Activated naive CD8-positive, alpha-beta T cell treated with anti-CD3 and anti-CD28 coated beads for 36 hours (primary cell): ENCODE measurements at places on chromosomes 2 and 18.

DNA sequence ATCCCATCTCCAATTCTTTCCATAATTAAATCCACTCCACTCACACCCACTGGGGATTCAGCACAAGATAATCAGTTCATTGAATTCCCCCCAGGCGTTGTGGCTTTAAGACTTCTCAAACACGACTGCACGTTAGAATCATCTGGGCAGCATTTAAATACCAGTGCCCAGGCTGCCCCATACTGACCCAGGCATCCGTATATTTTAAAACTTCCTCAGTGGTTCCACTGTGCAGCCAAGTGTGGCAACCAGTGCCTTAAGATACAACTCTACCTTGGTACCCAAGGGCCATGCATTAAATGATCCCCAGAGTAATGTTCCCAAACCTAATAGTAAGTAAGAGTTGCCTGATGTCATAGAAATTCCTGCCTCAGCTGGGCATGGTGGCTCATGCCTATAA, 54.3 kb upstream of the BZW1 start:
- H3K27ac ChIP-seq, result no peak overlapping the region
- DNase-seq, result no peak
- no peaks in the 10 kb centered on the region for H3K36me3 ChIP-seq
- no peak overlapping the region for H3K4me3 ChIP-seq

GRCh38 chr2:12168354-12168753, 421.9 kb downstream of the LPIN1 start:
- DNase-seq, result no peak
- peaks cover 20% of the 10 kb centered on the region for H3K4me1 ChIP-seq
- no peak overlapping the region for H3K4me3 ChIP-seq
- H3K36me3 ChIP-seq, result no peaks in the 10 kb centered on the region
- H3K27me3 ChIP-seq, result no peaks in the 10 kb centered on the region

- H3K4me3 ChIP-seq, result peak overlapping the region; percentile 94
- peak; percentile 37 for DNase-seq
- peak overlapping the region; percentile 61 for H3K27ac ChIP-seq
These were observed 1.6 kb downstream of the SMAD7 start for GRCh38 chr18:48949050-48949605.

- H3K27ac ChIP-seq, result no peak overlapping the region
- no peaks in the 10 kb centered on the region for H3K27me3 ChIP-seq
- H3K36me3 ChIP-seq, result peaks cover 27% of the 10 kb centered on the region
- peaks cover 54% of the 10 kb centered on the region for H3K4me1 ChIP-seq
- DNase-seq, result no peak
These were observed 60.9 kb upstream of the MGAT5 start for GRCh38 chr2:134193006-134193405.

GRCh38 chr2:46689993-46690392, 210.6 kb downstream of the TMEM247 start:
- H3K36me3 ChIP-seq, result no peaks in the 10 kb centered on the region
- H3K4me3 ChIP-seq, result no peak overlapping the region
- no peaks in the 10 kb centered on the region for H3K4me1 ChIP-seq
- peaks cover 9% of the 10 kb centered on the region for H3K27me3 ChIP-seq
- no peak overlapping the region for H3K27ac ChIP-seq

GRCh38 chr2:42575458-42576064, 7.1 kb downstream of the MTA3 start:
- DNase-seq, result no peak
- no peaks in the 10 kb centered on the region for H3K27me3 ChIP-seq
- H3K4me3 ChIP-seq, result peak overlapping the region; percentile 14
- H3K36me3 ChIP-seq, result peaks cover 38% of the 10 kb centered on the region
- H3K4me1 ChIP-seq, result peaks cover 28% of the 10 kb centered on the region
- peak overlapping the region; percentile 79 for H3K27ac ChIP-seq

DNA sequence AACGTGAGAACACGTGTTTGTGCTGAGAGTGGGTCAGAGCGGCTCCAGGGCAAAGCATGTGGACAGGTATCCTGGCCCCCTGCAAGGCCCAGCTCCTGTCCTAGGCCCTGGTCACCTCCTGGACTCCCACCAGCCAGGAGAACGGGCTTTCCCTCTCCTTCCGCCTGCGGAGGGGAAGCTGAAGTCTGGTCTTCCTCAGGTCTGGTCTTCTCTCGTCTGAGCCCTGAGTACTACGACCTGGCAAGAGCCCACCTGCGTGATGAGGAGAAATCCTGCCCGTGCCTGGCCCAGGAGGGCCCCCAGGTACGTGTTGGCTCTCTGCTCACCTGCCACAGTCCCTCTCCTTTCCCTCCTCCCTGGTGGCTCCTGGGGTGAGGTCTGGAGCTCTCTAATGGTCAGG, 963 bp downstream of the GNLY start:
- DNase-seq, result no peak
- H3K4me3 ChIP-seq, result no peak overlapping the region

DNA sequence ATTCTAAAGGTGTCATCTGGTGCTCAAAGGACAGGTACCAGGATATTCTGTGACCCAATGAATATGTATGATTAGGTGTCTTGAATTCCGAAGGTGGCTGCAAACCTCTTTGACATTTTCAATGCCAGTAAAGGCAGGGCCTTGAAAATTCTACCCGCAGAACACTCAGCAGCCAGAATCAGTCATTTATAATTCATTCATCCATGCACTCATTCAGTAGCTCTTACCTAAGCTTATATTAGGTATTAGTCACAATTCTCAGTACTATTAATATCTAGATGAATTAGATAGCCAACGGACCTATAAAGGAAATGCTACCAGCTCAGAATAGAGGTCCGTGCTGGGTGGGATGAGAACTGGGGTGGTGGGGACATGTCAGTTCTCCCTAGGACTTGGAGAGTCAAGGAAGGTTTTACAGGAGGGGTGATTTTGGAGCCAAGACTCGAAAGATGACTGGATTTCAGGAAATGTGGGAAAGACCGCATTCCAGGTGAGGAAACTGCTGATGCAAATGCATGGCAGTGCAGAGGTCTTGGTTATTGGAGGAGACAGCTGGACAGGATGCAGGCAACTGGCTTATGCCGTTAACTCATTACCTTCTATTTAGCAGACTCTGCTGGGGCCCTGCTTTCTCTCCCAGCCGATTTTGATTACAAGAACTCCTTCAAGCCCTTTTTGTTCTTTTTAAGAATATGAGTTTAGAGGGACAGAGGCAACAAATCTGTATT, 7.2 kb downstream of the TRIB2 start:
- H3K36me3 ChIP-seq, result peaks cover 24% of the 10 kb centered on the region
- no peak overlapping the region for H3K27ac ChIP-seq
- no peak for DNase-seq
- peaks cover 76% of the 10 kb centered on the region for H3K4me1 ChIP-seq
- H3K27me3 ChIP-seq, result no peaks in the 10 kb centered on the region

DNA sequence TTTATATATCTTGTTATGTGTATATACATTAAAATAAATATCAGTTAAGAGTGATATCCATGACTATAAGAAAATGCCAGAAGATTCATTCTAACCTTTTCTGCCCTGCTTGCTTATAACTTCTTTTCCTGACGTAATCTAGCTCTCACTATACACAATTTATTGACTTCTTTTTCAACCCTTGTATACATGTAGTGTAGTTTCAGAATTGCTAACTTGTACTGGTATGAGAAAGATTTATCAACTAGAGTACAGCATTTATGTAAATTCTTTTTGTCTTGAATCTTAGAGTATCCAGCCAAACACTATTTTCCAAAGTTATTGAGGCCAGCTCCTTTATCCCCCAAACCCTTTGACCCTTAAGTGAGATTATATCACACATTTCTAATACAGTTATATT, 798.0 kb upstream of the RAB6C start:
- DNase-seq, result no peak
- H3K4me3 ChIP-seq, result no peak overlapping the region
- H3K27ac ChIP-seq, result no peak overlapping the region
- no peaks in the 10 kb centered on the region for H3K4me1 ChIP-seq
- peaks cover 6% of the 10 kb centered on the region for H3K27me3 ChIP-seq
- no peaks in the 10 kb centered on the region for H3K36me3 ChIP-seq

DNA sequence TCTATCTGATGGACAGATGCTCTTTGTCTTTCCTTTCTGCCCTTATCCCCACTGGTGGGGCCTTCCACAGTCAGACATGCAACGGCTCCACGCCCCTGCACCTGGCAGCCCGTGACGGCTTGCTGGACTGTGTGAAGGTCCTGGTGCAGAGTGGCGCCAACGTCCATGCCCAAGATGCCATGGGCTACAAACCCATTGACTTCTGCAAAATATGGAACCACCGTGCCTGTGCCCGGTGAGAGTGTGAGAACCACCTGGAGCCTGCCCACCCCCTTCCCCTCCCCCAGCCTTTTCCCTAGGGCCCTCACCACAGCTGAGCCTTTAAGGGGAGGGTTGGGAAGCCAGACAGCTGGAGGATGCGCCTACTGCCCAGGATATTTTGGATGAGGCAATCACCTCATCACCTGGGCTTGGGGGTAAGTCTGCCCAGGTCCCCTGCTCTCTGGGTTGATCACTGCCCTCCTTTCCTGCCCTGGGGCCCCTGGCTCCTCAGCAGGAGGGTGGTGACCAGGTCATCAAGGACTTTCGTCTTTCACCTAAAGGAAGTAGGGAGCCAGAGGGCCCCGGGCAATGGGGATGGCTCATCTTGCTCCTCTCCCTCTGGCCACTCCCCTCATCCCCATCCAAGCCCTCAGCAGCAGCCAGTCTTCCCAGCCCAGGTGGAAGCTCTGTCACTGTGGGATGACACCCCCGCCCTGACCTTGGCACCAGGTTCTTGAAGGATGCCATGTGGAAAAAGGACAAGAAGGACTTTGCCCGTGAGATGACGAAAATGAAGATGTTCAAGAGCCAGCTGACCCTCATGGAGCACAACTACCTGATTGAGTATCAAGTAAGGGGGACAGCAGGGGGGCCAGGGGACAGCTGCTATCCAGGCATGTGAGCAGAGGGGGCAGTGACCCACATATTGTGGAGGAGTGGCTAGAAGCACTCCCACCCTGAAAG, 3.7 kb downstream of the ANKRD53 start:
- H3K27me3 ChIP-seq, result no peaks in the 10 kb centered on the region
- peaks cover 23% of the 10 kb centered on the region for H3K4me1 ChIP-seq
- H3K4me3 ChIP-seq, result no peak overlapping the region
- peaks cover 14% of the 10 kb centered on the region for H3K36me3 ChIP-seq
- no peak overlapping the region for H3K27ac ChIP-seq
- DNase-seq, result no peak

DNA sequence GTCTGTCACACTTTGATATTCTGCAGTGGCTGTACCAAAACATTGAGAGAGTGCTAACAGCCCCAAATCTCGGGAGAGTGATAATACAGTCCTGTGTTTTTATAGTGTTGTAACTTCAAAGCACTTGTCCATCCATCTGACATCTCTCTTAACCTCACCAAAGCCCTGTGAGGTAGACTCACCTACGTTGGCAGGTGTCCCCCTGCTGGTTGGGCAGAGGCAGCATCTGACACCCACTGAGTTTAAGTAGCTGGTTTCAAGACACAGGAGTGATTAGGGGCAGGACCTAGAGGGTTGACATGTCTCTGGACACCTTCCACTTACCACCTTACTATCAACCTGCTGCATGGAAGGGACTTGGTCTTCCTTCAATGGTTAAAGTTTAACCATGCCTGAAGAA, 22.9 kb downstream of the COLEC12 start:
- H3K4me3 ChIP-seq, result no peak overlapping the region
- H3K27ac ChIP-seq, result no peak overlapping the region
- H3K36me3 ChIP-seq, result no peaks in the 10 kb centered on the region
- peaks cover 5% of the 10 kb centered on the region for H3K27me3 ChIP-seq
- no peak for DNase-seq
- H3K4me1 ChIP-seq, result no peaks in the 10 kb centered on the region
